ENCODE measurements at places on chromosomes 12 and 14. TPM values are rescaled to one million over a fixed set of nuclear protein-coding genes. Genes with fewer than 3 reads are reported as not detected.

Gene GYS2
- not detected for total RNA-seq

DNA sequence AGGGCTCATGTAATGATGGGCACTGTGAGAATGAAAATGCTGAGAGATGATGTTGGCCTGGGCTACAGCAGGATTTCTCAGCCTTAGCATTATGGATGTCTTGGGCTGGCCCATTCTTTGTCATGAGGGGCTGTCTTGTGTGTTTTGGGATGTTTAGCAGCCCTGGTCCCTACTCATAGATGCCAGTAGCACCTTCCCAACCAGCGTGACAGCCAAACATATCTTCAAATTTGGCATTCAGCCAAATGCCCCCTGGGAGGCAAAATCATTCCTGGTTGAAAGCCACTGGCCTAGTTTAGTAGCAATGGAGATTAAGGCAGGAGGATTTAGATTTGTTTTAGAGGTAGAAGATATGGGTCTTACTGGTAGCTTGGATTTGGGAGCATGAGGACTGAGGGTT is 26.6 kb downstream of the UBE3B start:
- no peak for DNase-seq

DNA sequence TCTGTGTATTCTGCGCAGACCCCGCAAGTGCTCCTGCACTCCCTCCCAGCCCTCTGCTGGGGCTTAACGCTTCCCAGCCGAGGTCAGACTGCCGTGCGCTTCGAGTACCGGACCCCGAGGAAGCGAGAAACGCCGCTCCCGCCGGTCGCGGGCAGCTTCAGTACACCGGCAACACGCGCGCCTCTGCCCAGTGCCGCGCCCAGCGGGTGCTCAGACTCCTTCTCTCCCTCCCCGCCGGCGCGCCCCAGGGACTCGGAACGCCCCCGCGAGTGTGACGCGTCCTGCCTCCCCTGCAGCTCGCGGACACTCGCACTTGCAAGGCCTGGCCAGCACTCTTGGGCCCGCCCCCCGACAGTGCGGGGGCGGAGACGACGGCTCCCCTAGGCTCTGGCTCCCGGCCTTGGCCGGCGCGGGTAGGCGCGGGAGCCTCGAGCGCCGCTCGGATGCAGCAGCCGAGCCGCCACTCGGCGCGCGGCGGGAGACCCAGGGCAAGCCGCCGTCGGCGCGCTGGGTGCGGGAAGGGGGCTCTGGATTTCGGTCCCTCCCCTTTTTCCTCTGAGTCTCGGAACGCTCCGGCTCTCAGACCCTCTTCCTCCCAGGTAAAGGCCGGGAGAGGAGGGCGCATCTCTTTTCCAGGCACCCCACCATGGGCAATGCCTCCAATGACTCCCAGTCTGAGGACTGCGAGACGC is at the start of gene PTGER2:
TSS of gene PTGER2 (plus strand) at position 410 of the 692 bp plus-strand sequence. CDS start at position 647, 237 bp downstream.
- DNase-seq: peak; percentile 98

DNA sequence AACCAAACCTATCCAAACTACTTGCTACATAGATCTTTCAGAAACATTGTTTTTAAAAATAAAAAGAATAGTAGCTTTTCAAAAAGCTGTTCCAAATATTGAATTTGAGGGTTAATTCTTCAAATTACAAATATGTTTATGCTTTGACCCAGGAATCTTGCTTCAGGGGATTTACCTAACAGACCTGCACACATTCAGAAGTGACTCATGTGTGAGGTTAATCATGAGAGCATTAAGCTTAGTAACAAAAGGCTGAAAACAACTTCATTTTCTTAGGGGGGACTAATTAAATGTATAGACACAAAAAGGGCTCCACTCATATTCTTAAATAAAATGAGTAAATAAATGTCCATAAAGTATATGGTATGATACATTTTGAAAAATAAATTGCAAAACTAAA is 672.4 kb upstream of the FLRT2 start:
- DNase-seq: no peak

DNA sequence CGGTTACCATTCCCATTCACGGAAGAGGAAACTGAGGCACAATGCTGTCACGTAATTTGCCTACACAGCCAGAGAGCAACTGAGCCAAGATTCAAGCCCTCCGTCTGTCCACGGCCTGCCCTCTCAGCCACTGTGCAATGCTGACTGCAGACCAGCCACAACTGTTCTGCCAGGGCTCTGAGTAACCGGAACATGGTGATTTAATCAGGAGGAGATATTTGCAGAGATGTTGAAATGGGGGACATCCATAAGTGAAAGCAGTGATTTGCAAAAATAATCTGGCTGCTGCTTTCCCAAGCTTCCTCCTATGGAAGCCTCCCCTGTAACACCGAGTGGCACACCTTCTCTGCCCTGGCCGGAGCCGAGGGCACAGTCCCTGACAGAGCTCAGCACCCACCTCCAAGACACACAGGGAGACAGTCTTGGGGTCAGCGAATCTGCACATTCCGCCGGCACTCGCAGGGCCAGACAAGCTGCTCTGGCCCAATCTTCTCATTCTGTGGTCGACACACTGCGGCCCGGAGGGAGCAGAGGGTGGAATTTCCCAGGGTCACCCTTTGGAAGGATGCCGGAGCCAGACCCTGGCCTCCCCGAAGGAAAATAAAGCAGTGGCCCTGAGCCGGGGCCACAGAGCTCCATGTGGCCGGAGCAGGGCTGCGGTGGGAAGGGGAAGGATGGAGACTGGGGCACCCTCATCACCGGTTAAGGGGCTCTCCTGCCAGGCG is 158.2 kb upstream of the DIO3 start:
- peak; percentile 35 for DNase-seq

- no peak for DNase-seq
These were observed 126.3 kb upstream of the DHRS4 start for GRCh38 chr14:23827100-23827892.

GRCh38 chr12:121578230-121579189 is 2.3 kb downstream of the KDM2B start:
- DNase-seq: peak; percentile 25

DNA sequence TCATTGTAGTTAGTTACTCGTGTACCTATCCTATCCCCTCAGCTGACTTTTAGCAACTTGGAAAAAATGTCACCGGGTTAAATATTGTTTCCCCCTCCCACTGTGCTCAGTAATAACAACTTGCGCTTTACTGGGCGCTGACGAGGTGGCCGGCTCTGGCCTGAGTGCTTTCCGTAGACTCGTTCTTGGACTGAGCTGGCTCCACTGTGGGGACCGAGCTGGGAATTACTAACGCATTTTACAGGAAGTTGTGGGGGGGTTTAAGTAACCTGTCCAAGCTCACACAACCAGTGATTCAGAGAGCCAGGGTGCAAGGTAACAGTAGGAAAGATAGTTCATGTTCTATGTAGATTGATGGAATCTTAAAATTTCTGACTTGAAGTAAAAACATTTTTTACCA is 82.5 kb upstream of the KICS2 start:
- no peak for DNase-seq

Gene OR6C2
- not detected for total RNA-seq

Gene OR4K1
- not detected for total RNA-seq

DNA sequence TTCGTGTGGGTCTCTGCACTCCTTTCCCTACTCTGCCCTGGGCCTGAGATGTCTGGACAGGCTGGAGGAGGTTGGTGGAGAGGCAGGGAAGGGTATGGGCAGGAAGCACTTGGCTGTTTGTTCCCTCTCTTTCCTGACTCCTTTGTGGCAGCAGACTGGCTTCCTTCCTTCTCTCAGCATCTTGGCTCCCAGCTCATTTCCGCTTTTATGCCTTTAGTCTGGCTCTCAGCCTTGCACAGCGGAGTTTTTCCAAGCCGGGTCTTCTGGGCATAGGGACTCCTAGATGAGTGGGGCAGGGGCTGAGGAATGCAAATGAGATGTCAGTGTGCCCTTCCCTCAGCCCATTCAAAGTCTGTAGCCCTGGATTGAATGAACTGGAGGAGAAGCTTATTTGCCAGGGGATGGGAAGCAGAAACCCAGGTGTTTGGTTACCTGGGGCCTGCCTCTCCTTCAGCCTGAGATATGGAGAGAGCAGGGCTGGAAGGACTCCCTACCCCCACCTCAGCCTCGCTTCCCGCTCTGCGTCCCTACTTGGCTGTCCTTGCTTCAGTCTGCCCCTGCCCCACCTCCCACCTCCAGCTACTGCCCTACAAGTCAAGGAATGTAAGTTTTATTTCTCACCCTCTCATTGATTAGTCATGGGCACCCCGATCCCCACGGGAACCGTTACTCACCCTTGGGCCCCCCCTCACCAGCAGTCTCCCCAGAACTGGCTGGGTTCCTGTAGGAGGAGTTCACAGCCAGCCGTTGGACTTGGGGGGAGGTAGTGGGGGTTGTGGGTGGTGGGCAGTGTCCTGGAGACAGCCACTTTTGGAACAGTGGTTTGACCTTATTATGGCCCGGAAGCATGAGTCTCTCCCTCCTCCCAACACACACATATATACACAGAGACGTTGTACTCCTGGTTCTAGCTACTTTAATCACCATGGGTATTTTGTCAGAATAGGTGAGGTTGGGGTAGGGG is 9.3 kb upstream of the ITGA5 start:
- peak; percentile 45 for DNase-seq

- DNase-seq: no peak
These were observed 25.8 kb downstream of the TAOK3 start for GRCh38 chr12:118346895-118347294.

Gene GARIN6
- total RNA-seq: not detected

Gene LRRC43
- total RNA-seq: 1.7 TPM

Gene GRIN2B
- under 0.01 TPM for total RNA-seq

Gene SLC38A4
- 11.0 TPM for total RNA-seq

GRCh38 chr14:71988939-71989338 is 56.7 kb downstream of the RGS6 start:
- DNase-seq: no peak

GRCh38 chr14:21041676-21042433 is at the start of gene RNASE7:
RNASE7 (plus strand) TSS chr14:21042362; CDS start chr14:21042993, 631 bp downstream.
- DNase-seq: peak; percentile 16

Gene OR11H6
- not detected for total RNA-seq

Gene ING4
- 23.8 TPM for total RNA-seq

DNA sequence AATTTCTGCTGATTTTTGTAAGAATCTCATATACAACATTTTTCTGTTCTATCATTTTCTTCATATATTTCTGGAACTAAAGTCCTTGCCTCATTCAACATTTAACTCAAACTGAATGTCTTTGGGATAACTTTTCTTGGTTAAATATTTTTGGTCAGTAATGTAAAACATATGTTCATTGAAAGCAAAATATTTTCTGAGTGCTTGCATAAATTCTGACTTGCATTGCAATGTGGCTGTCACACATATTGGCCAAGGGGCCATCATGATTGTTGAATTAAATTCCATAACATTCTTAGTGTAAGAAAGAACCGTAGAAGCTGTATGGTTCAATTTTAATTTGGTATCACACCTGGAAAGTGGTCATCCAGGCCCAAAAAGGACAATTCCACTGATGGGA is 369.4 kb downstream of the GALC start:
- DNase-seq: no peak

GRCh38 chr14:70670992-70671651 is 29.4 kb downstream of the TTC9 start:
- DNase-seq: no peak

- no peak for DNase-seq
These were observed 9.0 kb downstream of the HOXC12 start for GRCh38 chr12:53963434-53964314.

Gene IRAK4
- total RNA-seq: 20.3 TPM

- DNase-seq: no peak
These were observed 2.8 kb downstream of the ETFBKMT start for GRCh38 chr12:31662176-31662849.

Gene OR4E2
- not detected for total RNA-seq

DNA sequence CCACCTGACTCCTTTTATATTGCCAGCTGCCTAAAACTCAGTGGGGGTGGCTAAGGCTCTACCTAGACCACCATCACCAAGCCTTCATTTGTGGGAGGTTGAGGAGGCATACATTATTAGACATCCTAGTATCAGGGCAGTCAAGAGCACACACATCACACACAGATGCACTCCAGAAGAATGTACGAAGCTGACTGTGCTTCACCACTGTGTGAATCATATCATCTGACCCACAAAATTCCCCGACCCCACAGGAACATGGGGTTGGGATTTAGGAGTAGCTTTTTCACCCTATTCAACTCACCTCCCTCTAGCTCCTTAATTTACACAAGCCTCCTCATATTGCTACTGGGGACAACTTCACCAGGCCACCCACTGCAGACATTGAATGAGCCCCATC is 64.8 kb upstream of the BDKRB2 start:
- no peak for DNase-seq

DNA sequence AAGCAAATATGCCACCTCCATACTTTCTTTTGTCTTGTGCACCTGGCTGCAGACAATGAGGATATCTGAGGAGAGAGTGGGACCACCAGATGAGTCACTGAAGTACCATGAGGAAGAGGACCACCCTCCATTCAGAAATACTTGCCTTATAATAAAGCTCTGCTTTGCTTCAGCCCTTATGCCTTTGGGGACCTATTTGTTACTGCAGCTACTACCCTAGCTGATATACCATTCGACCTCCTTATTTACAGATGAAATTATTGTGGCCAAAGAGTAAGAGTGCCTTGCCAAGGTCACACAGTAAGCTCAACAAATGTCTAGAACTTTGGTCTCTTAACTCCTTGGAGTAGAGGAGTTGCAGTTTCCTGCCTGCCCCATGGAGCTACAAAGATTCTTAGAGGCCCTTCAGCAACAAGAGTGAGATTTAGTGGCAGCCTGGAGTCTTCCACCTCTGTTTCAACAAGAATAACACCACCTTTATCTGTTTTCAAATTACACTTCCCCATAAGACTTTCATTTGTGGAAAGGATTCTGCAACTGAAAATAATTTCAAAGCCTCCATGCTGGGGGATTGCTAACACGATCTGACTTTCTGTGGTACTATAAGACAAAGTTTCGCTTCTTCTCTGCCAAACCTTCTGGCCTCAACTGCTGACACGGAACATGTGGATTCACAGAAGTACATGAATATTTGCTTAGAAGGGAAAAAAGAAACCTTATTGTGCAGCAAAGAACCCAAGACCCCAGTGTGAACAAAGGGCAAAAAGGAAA is 3.6 kb downstream of the CMKLR1 start:
- DNase-seq: no peak

GRCh38 chr14:100281286-100282082 is 24.8 kb downstream of the SLC25A29 start:
- DNase-seq: no peak

DNA sequence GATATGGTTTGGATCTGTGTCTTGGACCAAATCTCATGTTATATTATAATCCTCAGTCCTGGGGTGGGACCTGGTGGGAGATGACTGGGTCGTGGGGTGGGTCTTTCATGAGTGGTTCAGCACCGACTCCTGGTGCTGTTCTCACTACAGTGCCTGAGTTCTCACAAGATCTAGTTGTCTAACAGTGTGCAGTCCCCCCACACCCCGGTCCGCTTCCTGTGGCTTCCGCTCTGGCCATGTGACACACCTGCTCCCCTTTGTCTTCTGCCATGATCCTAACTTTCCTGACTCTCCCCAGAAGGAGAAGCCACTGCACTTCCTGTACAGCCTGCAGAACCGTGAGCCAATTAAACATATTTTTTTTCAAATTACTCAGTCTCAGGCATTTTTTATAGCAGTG is 1262.2 kb downstream of the TMEM121 start:
- DNase-seq: no peak

- DNase-seq: peak; percentile 60
These were observed 3.7 kb upstream of the ZFP36L1 start for GRCh38 chr14:68796418-68797101.

Gene RPL10L
- total RNA-seq: 0.43 TPM
